Mesothelial cell of epicardium (in vitro differentiated cells): ENCODE measurements at places on chromosomes 2 and 18. TPM values are rescaled to one million over a fixed set of nuclear protein-coding genes. Genes with fewer than 3 reads are reported as not detected.

DNA sequence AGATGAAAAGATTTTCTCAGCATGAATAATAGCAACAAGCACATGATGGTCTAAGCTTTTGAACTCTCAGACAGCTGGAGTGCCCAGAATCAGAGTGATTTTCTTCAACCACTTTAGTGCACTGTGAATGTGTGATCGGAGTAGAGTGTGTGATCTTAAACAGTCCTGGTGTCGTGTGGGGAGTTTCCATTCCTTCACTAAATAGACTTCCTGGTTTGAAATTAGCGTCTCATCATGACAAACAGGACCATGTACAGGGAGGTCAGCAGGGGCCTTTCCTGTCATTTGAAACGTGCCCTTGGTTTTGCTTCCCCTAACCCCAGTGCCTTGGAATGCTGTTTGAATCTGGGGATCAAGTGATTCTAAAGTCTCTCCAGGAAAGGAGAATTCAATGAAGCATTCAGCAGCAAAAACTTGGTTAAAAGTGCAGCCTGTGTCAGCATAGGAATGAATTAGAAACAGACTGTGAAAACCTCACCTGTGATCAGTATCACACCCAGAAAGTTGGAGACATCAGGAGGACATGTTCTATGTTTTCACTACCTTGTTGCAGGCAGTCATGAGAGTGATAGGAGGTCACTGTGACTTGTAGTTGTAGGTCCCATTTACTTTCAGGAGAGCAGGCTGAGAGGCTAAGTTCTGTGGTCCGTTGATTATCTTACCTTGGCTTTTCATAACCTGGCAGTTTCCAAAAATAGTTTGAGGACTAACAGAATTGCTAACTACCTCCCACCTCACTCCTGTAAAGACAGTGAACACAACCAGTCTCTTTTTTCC, 400.3 kb downstream of the MTX2 start:
- H3K27me3 ChIP-seq, result no peaks in the 10 kb centered on the region
- no peak for DNase-seq
- H3K36me3 ChIP-seq, result no peaks in the 10 kb centered on the region
- H3K4me3 ChIP-seq, result no peak overlapping the region
- H3K27ac ChIP-seq, result peak overlapping the region; percentile 68

- H3K4me3 ChIP-seq, result no peak overlapping the region
- peaks cover 63% of the 10 kb centered on the region for H3K4me1 ChIP-seq
- no peaks in the 10 kb centered on the region for H3K27me3 ChIP-seq
- no peaks in the 10 kb centered on the region for H3K36me3 ChIP-seq
These were observed 113.7 kb upstream of the ZFP36L2 start for GRCh38 chr2:43340066-43340465.

DNA sequence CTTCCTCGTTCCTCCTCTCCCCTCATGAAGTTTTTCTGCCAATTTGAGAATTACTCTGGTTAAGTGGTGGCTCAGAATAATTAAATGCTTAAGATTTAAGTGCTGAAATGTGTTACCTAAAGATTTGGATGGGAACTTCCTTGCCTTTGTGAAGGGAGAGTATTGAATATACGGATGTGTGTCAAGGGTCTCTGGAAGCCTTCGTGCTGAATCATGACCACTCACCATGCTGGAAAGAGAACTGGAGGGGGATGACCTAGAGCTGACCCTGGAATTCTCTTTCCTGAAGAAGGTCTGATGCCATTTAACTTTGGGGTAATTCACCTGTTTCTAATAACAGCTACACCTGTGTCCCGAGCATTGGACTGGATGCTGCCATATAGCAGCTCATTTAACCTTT, 2.2 kb downstream of the MOCOS start:
- peaks cover 4% of the 10 kb centered on the region for H3K4me1 ChIP-seq
- no peak overlapping the region for H3K27ac ChIP-seq
- H3K4me3 ChIP-seq, result no peak overlapping the region

DNA sequence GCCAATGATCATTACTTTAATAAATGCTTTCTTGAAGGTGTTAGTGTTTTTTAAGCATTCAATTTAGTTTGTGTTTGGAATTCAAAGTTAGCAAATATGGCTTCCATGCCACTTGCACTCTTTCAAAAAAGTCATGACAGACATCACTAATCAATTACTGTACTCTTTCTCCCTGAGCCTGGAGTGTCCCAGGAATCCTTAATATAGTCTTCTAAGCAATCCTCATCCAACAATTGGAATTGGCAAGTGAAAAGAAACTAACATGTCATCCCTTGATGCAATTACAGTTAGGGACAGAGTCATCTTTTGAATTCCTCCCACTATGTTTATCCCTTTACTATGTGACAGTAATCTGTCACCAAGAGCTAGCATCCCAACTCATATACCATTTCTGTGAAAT, 29.7 kb upstream of the GPR55 start:
- H3K4me1 ChIP-seq, result peaks cover 11% of the 10 kb centered on the region
- H3K27ac ChIP-seq, result no peak overlapping the region
- H3K4me3 ChIP-seq, result no peak overlapping the region

DNA sequence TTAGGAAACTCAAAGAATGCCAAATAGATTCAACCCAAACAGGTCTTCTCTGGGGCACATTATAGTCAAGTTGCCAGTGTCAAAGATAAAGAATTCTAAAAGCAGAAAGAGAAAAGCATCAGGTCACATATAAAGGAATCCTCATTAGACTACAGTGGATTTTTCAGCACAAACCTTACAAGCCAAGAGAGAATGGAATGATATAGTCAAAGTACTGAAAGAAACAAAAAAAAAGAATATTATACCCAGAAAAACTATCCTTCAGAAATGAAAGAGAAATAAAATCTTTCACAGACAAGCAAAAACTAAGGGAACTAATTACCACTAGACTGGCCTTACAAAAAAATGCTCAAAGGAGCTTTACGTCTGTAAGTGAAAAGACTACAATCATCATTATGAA, 65.5 kb downstream of the TBR1 start:
- no peaks in the 10 kb centered on the region for H3K4me1 ChIP-seq
- H3K4me3 ChIP-seq, result no peak overlapping the region

DNA sequence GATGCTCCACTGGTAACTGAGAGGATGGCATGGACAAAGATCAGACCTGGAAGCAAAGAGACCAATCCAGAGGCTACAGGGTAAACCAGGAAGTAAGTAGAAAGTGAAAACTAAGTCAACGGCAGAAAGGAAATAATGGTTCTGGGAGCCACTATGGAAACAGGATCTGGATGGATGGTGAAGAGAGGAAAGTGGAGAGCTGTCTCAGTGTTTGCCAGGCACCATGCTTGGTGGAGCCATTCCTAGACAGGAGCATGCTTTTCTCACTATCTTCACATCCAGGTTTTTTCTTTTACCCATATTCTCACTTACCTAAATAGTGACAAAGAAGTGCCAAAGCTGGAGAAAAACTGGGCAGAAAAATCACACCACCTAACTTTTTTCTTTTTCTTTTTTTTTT, 22.2 kb downstream of the ZNF521 start:
- H3K4me1 ChIP-seq, result peaks cover 40% of the 10 kb centered on the region
- no peaks in the 10 kb centered on the region for H3K36me3 ChIP-seq
- no peaks in the 10 kb centered on the region for H3K27me3 ChIP-seq
- DNase-seq, result no peak
- H3K4me3 ChIP-seq, result no peak overlapping the region

- no peak overlapping the region for H3K27ac ChIP-seq
- no peaks in the 10 kb centered on the region for H3K36me3 ChIP-seq
- no peak for DNase-seq
- no peak overlapping the region for H3K4me3 ChIP-seq
- H3K27me3 ChIP-seq, result peaks cover 65% of the 10 kb centered on the region
These were observed 234.5 kb downstream of the MTX2 start for GRCh38 chr2:176503776-176504175.

DNA sequence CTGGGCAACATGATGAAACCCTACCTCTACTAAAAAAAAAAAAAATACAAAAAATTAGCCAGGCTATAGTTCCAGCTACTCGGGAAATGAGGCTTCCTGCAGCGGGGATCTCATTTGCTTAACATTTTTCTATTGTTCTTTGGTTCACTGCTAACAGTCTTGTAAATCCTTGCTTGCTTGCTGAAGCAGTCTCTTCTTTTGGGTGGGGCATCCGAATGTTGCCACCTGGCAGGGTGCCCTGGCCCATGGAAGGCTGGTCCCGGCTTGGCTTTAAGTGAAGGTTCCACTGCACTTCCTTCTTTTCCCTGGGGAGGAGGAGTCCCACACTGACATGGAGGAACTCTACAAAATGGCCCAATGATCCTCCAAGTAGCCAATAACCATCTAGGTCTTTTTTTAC, 6.0 kb upstream of the ANKRD29 start:
- H3K4me3 ChIP-seq, result no peak overlapping the region
- no peak overlapping the region for H3K27ac ChIP-seq
- H3K27me3 ChIP-seq, result peaks cover 72% of the 10 kb centered on the region
- H3K36me3 ChIP-seq, result no peaks in the 10 kb centered on the region

DNA sequence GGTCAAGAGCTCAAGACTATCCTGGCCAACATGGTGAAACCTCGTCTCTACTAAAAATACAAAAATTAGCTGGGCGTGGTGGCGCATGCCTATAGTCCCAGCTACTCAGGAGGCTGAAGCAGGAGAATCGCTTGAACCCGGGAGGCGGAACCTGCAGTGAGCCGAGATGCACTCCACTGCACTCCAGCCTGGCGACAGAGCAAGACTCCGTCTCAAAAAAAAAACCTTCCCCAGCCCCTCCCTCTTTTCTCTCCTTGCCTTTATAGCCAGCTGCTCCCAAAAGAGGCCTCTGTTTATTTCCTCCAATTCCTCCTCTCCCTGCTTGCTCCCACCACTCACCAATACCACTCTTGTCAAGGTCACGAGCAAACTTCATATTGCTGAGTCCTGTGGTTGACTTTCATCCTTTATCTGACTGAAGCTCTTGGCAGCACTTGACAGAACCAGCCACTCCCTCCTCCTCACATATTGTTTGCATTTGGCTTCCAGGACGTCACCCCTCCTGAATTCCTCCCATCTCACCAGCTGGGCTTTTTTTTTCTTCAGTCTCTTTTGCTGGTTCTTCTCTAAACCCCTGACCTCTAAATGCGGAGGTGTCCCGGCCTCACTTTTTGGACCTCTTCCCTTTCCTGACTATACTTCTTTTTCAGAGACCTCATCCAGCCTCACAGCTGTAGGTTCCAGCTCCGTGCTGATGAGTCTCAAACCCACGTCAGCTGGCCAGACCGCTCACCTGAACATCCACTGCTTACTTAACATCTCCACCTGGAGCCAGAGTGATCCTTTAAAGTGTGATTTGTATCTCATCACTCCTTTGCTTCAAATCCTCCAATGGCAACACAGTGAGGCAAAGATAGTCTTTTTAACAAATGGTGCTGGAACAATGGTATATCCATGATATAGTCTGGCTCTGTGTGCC, 84.6 kb upstream of the CAB39 start:
- DNase-seq, result no peak
- peak overlapping the region; percentile 61 for H3K27ac ChIP-seq
- H3K36me3 ChIP-seq, result no peaks in the 10 kb centered on the region
- peaks cover 12% of the 10 kb centered on the region for H3K4me1 ChIP-seq
- H3K4me3 ChIP-seq, result no peak overlapping the region
- peaks cover 3% of the 10 kb centered on the region for H3K27me3 ChIP-seq

- DNase-seq, result no peak
- no peaks in the 10 kb centered on the region for H3K27me3 ChIP-seq
- H3K4me3 ChIP-seq, result peak overlapping the region; percentile 62
- peak overlapping the region; percentile 88 for H3K27ac ChIP-seq
- H3K36me3 ChIP-seq, result no peaks in the 10 kb centered on the region
These were observed 534 bp upstream of the SOCS6 start for GRCh38 chr18:70288171-70288850.

DNA sequence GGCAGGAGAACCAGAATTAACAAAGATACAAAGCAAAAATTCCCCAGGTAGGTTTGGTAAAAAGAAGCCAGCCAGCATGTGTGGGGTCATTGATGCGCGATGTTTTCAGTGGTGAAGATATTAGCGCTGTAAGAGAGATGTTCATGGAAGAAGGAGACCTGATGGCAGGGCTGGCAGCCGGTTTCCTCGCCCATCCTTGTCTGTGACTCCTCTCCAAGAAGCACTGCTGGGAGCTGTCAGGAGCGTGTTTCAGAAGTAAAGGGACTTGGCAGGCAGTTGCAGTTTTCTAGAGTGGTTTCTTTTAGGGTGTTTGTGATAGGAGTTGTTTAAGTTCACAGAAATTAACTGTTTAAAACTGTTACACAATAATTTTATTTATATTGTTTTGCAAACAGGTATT, 24.6 kb downstream of the TAF1B start:
- H3K36me3 ChIP-seq, result peaks cover 32% of the 10 kb centered on the region
- H3K4me3 ChIP-seq, result no peak overlapping the region
- no peaks in the 10 kb centered on the region for H3K27me3 ChIP-seq
- no peaks in the 10 kb centered on the region for H3K4me1 ChIP-seq
- H3K27ac ChIP-seq, result no peak overlapping the region

- peak overlapping the region; percentile 90 for H3K27ac ChIP-seq
- H3K36me3 ChIP-seq, result no peaks in the 10 kb centered on the region
- no peaks in the 10 kb centered on the region for H3K27me3 ChIP-seq
- DNase-seq, result no peak
- H3K4me3 ChIP-seq, result peak overlapping the region; percentile 57
These were observed 19.4 kb downstream of the KLHL29 start for GRCh38 chr2:23404426-23404825.

DNA sequence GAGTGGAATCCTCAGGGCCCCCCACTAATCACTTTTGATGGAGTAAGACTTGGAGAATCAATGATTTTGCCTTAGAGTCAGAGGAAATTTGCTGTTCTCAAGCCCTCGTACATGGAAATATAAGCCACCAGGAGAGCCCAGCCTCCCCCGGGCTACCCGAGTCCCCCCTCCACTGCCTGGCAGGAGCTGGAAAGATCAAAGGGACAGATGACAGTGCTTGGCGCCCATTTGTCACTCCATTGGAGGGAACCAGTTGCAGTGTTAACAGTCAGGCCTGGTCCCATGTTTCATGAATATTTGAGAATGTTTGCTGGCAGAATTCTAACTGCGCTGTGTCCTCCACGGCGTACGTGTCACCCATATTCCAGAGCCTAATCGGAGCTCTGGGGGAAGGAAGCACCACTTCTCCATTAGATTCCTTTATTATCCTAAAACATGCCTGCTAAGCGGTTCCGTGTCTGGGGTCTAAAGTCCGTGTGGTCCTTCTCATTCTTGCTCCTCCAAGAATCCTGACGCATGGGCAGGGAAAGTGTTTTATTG, 202.4 kb downstream of the KLHL29 start:
- DNase-seq, result no peak
- H3K4me3 ChIP-seq, result no peak overlapping the region
- peaks cover 2% of the 10 kb centered on the region for H3K27me3 ChIP-seq
- peaks cover 26% of the 10 kb centered on the region for H3K4me1 ChIP-seq
- no peak overlapping the region for H3K27ac ChIP-seq
- H3K36me3 ChIP-seq, result peaks cover 3% of the 10 kb centered on the region

- peaks cover 53% of the 10 kb centered on the region for H3K27me3 ChIP-seq
- no peaks in the 10 kb centered on the region for H3K36me3 ChIP-seq
- no peak overlapping the region for H3K4me3 ChIP-seq
- H3K27ac ChIP-seq, result no peak overlapping the region
These were observed 158.9 kb upstream of the GLI2 start for GRCh38 chr2:120576509-120577474.

GRCh38 chr2:137964066-137964858, at the start of gene HNMT:
HNMT (plus strand) TSS chr2:137964473; CDS start chr2:137964492, 19 bp downstream.
- peak within 1 kb of the TSS; percentile 76 for H3K4me3 ChIP-seq
- DNase-seq, result no peak
- peaks cover 4% of the 10 kb centered on the region for H3K36me3 ChIP-seq
- H3K27ac ChIP-seq, result peak within 1 kb of the TSS; percentile 94
- no peaks in the 10 kb centered on the region for H3K27me3 ChIP-seq

IL37 gene
- total RNA-seq, result not detected in 3 replicates

LCT gene
- 0.05 TPM in 1 of 3 replicates, not detected in the others for total RNA-seq

SPOPL gene
- total RNA-seq, result 28.7 to 31.0 TPM (median 28.8 TPM) in 3 replicates
